ENCODE measurements at places on chromosomes 6 and 20.

DNA sequence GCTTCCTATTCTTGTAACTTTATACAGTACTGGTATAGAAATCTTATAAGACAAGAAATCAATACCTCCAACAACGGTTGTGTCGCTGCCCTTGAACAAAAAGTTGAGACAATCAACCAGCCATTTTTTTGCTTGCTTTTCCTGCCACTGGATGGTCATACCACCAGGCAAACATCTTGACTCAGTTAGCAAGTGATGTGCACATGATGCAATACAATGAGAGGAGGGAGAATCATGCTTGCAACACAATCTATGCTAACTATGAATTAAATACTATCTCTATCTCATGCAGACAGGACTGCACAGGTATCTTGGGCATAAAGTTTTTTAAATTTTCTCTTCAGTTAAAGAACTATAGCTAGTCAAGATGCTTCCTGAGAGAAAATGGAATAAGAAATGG, 877.7 kb upstream of the CITED2 start:
- no peak for DNase-seq

DNA sequence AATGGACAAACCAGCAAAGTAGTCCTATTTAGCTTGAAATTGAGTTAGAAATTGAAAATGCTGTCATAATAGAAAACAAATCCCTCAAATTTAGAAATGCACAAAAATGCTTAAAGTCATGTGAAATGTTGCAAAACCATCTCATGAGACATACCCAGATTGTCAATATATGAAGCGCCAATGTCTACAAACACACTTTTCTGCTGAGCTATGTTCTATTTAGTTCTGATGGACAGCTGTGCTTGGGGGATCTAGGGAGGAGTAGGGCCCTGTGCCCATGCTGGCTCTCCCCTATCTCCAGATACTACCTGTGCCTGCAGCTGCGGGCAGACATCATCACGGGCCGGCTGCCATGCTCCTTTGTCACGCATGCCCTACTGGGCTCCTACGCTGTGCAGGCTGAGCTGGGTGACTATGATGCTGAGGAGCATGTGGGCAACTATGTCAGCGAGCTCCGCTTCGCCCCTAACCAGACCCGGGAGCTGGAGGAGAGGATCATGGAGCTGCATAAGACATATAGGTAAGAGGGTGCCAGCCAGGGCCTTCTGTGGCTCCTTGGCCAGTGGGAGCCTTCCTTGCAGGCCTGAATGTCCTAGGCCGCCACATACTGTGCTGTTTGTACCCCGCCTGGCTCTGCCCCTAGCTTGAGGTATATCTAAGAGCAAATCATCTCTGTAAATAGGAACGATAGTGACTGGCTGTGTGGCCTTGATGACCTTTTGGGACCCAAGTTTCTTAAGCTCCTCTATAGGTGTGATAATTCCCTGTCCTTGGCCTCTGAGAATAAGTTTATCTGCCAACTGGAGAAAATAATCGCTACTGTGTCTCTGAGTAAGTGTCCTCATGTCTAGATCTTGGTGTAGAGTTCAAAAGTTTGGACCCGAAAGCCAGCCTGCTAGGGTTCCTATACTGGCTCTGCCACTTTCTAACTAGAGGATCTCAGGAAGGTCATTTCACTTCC, 30.6 kb downstream of the EPB41L1 start:
- no peak for DNase-seq

DNA sequence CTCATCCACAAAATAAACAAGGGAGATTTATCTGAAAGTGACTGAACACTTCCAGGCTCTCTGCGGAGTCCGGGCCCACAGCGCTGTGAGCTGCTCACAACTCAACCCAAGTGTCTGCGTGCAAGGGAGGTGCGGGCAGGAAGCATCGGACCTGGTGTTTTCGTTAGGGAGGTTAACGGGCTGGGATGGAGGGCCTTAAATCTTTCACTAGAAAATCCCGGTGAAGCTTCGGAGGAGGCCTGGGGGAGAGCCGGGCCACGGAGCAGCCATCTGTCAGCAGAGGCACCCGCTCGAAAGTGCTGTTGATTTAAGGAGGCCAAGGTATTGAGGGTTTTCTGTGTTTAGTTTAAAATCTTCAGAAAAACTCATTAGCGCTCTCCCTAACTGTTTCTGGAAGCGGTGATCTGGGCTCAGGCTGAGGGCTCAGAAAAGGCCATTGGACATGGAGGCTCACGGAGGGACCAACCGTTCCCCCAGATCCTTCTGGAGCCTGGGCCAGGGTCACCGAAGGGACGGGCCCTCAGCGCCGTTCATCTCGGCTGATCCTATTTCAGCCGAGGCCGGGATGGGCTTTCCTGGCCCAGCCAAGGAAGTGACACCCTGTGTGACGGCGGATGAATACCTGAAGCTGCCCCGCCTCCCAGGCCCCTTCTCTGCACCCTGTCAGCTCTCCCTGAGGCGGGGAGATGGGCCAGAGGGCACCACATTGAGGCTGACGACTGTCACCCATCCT, 20.7 kb downstream of the GATA5 start:
- no peak for DNase-seq

- no peak for DNase-seq
These were observed 4.1 kb downstream of the SH3BGRL2 start for GRCh38 chr6:79635232-79635543.

- no peak for DNase-seq
These were observed 33.0 kb downstream of the PIGU start for GRCh38 chr20:34643928-34644327.

GRCh38 chr6:163123098-163123497, 291.4 kb upstream of the QKI start:
- no peak for DNase-seq

DNA sequence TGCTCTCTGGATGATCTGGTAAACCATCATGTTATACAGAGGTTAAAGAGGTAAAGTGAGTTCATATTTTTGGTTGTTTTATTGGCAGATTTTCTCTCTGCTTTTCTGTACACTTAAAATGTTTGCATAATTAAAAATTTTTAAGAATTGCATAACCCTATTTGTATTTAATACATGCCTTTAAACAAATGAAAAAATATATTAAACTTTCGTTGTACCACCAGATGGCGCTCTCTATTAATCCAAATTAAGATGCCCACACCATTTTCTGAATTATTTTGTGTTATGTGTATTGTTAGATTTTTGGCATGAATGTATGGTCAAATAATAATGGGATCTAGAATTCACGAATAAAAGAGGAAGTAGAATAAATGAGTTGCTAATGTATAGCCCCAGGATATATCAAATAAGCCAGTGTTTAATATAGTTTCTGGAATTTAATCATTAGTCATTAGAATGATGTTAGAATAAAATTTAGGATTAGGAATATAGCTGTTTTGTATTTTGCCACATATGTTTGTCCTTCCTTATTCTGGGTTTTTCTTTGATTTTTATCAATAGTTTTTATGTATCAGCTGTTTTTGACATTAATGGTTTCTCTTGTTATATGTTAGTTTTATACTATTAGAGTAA, 38.9 kb downstream of the SMAP1 start:
- no peak for DNase-seq

- no peak for DNase-seq
These were observed 44.0 kb upstream of the MARCKS start for GRCh38 chr6:113813142-113813541.

DNA sequence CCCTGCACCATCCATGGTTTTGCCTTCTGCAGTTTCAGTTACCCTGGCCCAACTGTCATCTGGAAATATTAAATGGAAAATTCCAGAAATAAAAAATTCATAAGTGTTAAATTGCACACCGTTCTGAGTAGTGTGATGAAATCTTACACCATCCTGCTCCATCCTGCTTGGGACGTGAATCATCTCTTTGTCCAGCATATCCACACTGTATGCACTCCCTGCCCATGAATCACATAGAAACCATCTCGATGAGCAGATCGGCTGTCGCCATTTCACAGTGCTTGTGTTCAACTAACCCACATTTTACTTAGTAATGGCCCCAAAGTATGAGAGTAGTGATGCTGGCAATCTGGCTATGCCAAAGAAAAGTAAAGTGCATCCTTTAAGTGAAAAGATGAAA, 105.9 kb upstream of the ID4 start:
- DNase-seq: no peak

DNA sequence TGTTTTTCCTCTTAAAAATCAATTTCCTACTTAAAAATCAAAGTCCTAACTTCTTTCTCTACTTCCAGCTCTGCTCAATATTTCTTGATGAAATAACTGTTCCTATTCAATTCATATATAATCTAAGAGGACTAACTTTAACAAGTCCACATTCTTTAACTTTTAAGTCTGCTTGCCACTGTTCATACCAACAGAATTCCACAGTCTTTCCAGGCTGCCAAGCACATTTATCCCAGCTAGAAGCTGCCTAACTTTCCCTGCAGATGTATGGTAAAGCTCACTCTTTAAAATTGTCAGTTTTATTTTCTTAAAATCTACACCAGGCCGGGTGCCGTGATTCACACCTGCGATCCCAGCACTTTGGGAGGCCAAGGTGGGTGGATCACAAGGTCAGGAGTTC, 11.5 kb downstream of the CALHM6 start:
- no peak for DNase-seq

DNA sequence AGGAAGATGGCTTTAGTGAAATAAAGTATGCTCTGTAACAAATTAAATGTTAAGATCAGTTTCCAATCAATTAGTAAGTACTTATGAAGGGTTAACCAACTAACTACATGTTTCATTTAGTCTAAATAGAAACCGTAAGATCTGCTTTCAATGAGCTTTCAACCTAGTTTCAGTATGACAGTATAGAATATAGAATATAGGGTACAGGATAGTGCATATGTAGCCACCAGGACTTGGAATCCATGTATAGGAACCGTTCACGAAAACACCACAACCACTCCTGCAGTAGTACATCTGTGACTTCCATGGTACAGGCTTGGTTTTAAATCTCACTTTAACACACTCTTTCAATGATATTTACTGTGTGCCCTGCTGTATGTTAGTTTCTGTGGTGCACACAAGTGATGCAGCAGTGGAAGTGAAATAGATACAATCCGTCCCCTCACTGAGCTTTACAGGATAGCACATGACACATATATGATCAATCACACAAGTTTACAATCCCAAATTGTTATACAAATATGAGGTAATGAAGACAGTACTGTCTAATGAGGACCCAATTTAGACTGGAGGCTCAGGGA, 479.7 kb upstream of the MARCKS start:
- DNase-seq: no peak

DNA sequence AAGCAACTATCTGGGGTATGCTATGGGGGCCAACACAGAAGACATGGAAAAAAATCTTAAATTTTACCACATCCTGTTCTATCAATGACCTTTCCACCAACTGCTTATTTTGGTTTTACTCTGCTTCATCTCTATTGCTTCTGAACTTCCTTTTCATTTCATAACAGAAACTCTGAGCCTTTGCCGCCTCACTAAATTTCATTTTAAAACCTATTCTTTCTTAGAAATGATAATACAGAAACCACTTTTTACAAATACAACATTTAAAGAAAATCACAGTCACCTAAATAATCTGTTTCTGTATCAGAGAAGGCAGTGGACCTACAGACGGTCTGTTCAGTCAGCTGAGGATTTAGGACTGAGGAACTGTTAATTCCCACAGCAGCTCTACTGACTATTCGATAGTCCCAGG, 117.5 kb downstream of the KCNQ5 start:
- no peak for DNase-seq

GRCh38 chr6:159114569-159114968, 54.6 kb upstream of the FNDC1 start:
- DNase-seq: no peak

GRCh38 chr6:10309457-10310329, 105.2 kb downstream of the TFAP2A start:
- no peak for DNase-seq

GRCh38 chr20:63465380-63466249, 6.8 kb downstream of the KCNQ2 start:
- no peak for DNase-seq

DNA sequence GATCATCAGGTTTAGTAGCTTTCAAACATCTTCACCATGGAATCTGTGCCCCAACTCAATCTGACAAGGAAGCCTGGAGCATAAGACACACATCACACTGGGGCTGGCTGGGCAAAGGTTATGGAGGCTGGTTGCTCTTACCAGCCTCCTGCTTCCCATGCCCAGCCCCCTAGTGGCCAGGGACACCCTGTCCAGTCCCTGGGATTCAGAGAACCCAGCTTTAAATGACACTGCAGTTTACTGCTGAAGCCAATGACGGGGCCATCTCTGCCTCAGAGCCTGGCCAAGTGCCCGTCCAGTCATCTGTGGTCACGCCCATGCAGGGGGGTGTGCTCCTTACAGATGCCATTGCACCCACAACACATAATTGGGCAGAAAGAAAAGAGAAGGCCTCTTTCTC, 272.9 kb downstream of the SMOC2 start:
- no peak for DNase-seq

All from T follicular helper cell (primary cell).